ENCODE measurements at places on chromosomes 1 and 21. TPM values are rescaled to one million over a fixed set of nuclear protein-coding genes. Genes with fewer than 3 reads are reported as not detected.

DNA sequence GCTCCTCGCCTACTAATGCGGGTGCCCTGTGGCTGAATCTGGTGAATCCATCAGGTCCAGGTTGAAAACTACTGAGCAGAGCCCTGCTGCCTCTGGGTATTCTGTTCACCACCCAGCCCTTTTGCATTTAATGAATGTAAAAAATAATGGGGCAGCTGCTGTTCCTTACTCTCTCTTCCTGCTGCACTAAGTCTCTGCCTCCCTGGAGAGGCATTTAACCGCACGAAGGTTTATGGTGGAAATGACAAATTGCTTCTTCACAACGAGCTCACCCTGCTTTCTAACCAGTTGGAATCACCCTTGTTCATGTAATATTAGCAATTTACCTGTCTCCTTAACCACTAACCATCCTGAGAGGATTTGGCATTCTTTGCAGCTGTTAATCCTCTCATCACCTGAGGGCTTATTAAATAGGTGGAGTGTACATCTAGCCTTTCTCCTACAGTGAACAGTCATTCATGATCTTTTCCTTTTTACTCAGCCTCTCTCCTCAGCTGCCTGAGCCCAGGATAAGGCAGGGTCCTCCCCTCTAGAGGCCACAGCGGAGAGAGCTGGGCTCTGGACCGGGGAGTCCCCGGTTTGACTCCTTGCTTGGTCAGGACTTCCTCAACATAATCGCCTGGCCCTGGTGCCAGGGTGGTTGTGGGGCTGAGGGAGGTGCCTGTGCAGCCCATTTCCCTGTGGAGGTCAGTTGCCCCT is 97.6 kb downstream of the NOS1AP start:
- no peak for DNase-seq

- DNase-seq = no peak
These were observed at the start of gene RNF187 for GRCh38 chr1:228487336-228488124. TSS of gene RNF187 (plus strand) at chr1:228487382.

DNA sequence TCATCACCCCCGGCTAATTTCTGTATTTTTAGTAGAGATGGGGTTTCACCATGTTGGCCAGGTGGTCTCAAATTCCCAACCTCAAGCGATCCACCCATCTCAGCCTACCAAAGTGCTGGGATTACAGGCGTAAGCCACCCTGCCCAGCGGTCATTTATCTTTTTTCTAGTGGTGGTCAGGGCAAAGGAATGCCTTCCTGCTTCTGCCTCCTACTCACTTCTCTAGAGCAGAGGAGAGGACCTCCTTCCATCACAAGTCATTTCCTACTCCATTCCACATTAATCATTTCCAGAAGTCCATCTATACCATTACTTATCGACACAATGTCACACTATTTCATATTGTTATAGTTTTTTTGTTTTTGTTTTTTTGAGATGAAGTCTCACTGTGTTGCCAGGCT is 13.3 kb downstream of the FBXO42 start:
- no peak for DNase-seq

GRCh38 chr1:1120866-1121591 is 5.1 kb upstream of the C1orf159 start:
- DNase-seq = no peak

DNA sequence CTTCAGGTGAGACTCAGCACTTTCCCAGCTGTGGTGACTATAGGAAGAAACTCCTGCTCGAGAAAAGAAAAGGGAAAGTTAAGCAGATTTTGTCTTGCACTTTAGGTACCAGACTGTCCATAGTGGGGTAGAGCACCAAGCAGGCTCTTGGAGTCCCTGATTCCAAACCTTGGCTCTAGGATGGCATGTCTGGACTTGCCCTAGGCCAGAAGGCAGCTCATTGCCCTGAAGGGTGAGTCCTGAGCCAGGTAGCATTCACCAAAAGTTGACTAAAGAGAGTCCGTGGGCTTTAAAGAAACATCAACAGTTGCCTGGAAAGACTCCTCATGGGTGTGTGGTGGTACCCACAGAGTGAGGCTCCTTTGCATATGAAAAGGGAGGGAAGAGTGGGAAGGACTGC is 145.2 kb upstream of the SNX7 start:
- DNase-seq = no peak

DNA sequence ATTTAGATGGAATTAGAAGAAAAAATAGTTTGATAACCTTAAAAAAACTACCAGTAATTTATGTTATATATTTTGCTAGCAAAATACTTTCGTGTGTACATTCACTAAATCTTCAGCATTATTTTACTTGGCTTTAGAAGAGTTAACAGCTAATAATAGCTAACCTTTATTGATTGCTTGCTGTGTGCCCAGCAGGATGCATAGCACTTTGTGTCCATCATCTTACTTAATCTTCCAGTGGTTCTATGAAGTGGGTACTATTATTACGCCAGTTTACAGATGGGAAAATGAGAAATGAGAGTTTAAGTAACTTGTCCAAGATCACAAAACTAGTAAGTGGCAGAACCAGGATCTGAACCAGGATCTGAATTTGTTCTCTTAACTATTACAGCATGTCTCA is 41.7 kb upstream of the GPR25 start:
- no peak for DNase-seq

DNA sequence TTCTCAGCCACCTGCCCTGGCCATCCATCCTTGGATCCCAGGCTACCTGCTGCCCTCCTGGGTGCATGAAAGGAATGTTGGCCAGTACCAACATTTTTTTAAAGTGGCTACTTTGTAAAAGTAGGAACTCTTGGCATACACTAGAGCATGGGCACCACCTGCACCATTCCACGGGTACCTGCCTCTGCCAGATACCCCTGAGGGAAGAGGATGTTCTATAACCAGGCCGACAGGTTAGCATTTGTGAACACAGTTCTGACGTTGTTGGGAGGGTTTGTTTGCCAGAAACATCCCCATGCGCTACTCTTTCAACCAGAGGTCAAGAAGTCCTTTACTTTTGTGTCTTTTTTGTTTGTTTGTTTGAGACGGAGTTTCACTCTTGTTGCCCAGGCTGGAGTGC is 43.0 kb downstream of the EVA1C start:
- no peak for DNase-seq

DNA sequence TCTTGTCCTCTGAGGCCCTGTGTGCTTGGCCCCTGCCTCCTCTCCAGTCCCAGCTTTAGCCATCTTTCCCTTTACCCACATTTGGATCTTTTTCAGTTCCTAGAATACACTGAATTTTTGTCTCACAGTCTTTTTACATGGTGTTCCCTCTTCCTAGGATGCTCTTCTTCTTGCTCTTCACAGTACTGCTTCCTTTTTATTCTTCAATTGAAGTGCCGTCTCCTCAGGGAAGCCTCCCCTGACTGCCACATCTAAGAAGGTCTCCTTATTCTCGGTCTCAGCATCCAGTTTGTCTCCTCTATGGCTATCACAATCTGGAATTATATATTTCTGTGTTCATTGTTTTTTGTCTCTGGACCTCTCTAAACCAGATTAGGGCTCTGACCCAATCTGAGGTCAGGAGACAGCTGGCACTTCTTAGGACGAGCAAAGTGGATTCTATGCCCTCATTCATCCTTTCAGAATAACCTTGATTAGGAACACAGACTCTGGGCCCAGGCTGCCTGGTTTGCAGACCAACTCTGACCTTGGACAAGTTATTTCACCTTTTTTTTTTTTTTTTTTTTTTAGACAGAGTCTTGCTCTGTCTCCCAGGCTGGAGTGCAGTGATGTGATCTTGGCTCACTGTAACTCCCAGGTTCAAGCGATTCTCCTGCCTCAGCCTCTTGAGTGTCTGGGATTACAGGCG is 3.2 kb upstream of the FGR start:
- DNase-seq = no peak

DNA sequence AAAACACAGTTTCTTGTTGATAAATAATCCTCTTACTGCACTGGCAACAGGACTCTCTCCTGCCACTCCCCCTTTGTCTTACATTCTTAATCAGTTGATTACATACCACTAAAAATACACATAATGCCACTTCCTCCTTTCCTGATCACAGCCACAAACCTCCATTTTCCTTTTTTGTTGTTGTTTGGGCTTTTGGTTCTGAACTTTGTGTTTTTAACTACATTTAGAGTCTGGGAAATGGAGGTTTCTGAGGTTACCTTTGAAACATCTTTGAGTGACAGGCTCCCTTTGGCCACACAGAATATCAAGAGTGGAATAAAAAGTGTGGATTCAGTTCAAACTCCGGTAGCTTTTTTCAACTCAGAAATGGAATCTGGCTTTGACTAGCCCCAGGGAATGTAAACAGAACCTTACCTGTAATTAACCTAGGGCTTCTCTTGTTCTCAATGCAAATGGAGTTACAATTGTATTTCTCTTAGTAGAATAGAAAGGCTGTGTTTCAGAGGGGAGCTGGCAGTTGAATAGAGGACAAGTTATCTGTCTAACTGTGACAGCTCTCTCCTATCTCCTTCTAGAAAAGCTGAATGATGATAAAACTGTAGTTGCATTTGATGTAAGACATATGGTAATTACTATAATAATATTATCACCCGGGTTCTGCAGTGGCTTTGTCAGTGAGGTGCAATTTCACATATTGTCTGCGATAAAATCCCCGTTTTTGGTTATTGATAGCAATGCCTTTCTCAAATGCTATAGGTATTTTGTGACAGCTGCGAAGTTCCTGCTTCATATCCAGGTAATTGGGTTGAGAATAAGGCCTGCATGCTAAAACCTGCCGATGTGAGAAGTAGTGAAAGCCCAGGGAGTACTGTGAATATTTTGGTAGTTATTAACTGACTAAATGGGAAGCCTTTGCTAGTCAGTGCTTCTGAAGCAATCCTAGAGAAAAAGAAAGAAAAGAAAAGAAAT is 66.9 kb downstream of the ST6GALNAC5 start:
- no peak for DNase-seq

DNA sequence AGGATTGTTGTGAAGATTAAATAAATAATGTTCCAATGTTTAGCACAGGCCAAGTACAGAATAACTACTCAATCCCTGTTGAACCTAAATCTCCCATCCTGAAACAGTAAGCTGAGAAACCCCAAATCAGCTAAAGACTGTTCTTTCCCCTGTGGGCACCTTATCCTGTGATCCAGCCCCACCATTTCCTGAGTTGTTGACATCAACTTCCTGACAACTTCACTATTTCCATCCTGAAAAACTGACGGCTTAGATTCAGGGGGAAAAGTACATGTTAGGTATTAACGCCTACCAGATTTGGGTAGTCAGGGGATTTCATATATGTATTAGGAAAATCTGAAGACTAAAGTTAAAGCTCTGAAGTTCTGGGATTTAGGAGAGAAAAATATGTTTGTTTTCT is 51.7 kb upstream of the PALMD start:
- no peak for DNase-seq

DNA sequence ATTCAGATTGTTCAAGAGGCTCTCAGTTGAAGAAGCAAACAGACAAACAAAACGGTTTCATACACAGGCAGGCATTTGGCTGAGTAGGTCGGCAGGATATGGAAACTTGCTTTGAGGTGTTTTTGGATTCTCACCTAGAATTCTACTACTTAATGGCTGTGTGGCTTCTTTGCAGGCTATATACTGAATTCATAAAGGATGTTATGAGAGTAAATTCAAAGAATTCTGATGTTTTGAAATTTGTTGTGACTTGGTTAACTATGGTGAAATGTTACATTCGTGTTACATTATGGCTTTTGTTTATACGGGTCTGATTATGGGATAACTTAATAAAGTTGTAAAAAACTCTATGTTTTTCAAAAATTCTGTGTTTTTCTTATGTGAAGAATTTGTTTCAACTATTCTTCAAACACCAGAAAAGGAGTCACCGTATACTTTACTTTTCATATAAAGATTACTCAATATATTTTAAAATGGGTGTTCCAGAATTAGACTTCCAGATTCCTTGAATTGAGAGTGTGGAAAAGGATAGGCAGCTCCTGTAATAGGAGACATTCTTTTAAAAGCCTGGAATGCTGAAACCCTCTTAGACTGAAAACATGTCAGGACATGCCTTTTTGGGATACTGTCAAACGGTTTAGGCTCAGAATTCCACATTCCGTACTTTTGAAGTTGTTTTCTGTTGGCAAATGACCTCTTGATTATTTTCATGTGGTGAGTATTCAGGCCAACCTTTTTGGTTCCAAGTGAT is 8.2 kb upstream of the IRF2BP2 start:
- no peak for DNase-seq

GRCh38 chr1:30729901-30730300 is 6.5 kb upstream of the MATN1 start:
- DNase-seq = no peak

DNA sequence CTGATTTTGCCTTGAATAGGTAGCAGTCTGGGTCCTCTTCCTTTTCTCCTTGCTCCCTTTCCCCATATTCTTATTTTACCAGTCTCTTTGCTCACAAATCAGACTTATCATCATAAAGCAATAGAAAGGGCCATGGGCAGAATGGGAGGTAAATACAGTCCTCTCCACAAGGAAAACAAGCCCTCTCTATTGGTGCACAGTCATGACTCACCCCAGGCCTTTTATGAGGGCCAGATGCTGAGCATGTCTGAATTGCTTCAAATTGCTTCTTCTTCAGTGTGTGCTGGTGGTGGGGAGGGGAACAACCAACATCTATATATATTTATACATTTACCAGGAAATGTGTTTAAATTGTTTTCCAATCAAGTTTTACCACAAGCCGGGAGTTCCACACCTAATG is 75.2 kb downstream of the GFI1 start:
- peak; percentile 49 for DNase-seq

GRCh38 chr1:75707191-75707590 is 17.3 kb upstream of the ACADM start:
- no peak for DNase-seq

DNA sequence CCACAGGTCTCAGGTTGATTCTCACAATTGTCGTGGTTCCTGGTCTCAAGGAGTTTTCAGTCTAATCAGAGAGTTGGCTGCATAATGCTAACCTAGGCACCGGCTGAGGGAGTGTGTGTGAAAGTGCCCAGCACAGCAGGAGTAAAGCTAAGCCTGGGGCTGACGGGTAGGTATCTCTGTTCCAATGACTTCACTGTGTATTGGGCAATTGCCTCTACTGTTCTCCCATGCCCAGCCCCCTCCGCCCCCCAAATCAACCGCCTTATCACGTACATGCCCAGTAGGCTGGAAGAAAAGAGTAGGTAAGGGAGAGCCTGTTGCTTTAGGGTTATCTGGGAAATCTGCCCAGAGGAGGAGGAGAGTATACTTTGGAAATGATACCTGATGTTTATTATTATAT is 54.7 kb downstream of the MRPS6 start:
- no peak for DNase-seq

GRCh38 chr21:36126621-36127110 is 8.2 kb upstream of the CBR3 start:
- DNase-seq = no peak

The FAM151A gene
- total RNA-seq = not detected

The FYB2 gene
- not detected for total RNA-seq

The FCMR gene
- 0.23 TPM for total RNA-seq

The SRP9 gene
- 363 TPM for total RNA-seq

The HMGCL gene
- total RNA-seq = 20.5 TPM

The RNU1-3 gene
- 306 TPM for total RNA-seq

The TSPAN2 gene
- total RNA-seq = 14.9 TPM

The GFI1 gene
- total RNA-seq = 0.06 TPM

The SPRR2B gene
- not detected for total RNA-seq

The SPSB1 gene
- total RNA-seq = 15.0 TPM

The A3GALT2 gene
- not detected for total RNA-seq

The CHI3L1 gene
- total RNA-seq = not detected

The SLFNL1 gene
- not detected for total RNA-seq

The ESRRG gene
- 0.17 TPM for total RNA-seq

The MTMR11 gene
- total RNA-seq = 3.7 TPM

The TMEM125 gene
- not detected for total RNA-seq

The AKNAD1 gene
- not detected for total RNA-seq

All from Daoy (cell line).